ENCODE measurements at places on chromosomes 4 and X.

- no peak for DNase-seq
Observed at GRCh38 chr4:93092765-93093164, 735.8 kb upstream of the ATOH1 start.

GRCh38 chrX:40299641-40300046 is 201.9 kb upstream of the BCOR start:
- DNase-seq, result no peak

DNA sequence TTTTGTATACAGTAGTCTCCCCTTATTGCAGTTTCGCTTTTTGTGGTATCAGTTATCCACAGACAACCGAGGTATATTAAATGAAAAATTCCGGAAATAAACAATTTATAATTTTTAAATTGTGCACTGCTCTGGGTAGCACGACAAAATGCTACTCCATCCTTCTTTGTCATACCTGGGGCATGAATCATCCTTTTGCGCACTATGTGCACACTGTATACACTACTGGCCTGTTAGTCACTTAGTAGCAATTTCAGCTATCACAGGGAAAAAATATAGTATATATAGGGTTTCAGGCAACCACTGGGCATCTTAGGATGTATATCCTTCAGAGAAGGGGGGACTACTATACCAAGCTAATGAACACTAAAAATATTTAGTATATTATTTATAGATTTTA is 198.8 kb upstream of the FAT4 start:
- DNase-seq, result no peak

DNA sequence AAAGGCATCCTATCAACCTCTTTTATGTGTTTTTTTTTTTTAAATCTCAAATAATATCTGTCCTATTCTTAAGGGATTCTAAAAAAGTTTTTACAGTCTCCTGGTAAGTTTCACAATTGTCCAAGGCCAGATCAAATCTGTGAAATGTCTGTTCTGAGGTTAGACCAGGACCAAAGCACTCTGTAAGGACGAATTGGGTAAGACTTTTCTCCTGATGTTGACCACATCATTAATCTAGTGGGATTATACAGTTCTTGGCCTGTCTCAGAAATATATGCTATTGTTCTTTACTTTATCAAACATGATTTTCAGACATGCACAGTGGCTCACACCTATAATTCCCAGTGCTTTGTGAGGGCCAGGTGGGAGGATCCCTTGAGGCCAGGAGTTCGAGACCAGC is 45.8 kb upstream of the TMEM131L start:
- no peak for DNase-seq

DNA sequence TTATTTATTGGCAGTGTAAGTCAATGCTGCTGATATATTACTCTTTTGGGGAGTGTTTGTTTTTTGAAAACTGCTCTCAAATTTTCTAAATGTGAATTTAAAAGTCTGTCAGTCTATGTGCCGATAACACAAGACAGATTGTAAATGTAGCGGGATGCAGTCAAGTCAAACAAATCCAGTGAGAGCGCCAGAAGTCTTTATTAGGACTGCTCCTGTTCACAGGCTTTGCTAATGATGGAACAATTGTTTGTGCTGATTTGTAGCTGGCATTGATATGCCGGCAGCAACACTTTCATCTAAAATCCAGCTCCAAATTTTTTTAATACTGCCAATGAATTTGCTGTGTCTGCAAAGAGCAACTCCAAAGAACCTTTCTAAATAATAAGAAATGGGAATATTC is 78.7 kb upstream of the TET2 start:
- DNase-seq, result no peak

DNA sequence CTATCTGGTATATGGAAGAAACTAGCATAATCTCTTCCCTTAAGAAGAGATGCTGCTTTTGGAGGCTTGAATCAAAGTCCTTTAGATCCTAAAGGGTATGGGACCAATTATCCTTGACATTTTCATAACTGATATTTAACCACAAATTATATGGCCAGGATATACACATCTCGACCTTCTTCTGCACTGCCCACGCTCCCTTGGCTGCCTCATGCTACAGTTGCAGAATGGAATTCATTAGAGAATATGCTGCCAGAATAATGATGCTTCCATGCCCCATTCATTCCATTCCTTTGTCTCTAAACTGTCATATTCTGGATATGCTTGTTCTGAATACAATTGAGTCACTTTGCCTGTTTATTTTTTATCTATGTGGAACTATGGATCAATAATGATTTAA is 157.1 kb upstream of the PACRGL start:
- no peak for DNase-seq

DNA sequence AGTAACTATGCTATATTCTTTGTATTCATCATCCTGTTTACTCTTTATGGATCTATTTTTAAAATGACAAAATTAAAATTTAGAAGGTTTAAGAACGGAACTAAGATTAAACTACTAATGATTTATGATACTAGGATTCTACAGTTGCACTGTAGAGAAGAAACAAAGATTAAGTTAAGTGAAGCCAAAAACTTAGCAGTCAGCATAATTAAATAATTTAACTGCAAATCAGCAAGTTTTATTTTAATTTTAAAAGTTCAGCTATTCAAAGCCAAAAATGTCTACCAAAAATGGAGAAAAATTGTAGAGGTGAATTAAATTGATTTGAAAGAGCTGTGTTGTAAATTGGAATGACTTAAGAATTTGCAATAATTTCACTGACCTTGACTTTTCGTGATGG is 30.8 kb downstream of the NDST4 start:
- DNase-seq, result no peak

DNA sequence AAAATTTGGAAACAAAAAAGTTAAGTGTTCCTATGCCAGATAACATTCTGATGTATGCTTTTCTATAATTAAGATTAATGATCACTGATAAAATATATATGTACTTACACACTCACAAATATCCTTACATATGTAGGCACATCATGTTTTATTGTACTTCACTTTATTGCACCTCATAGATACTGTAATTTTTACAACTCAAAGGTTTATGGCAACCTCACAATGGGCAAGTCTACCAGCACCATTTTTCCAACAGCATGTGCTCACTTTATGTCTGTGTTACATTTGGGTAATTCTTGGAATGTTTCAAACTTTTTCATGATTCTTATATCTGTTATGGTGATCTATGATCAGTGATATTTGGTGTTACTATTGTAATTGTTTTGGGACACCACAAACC is 57.8 kb upstream of the GPRIN3 start:
- no peak for DNase-seq

GRCh38 chrX:145190801-145191389 is 56.4 kb upstream of the SPANXN1 start:
- no peak for DNase-seq

GRCh38 chr4:137213372-137214173 is 318.7 kb downstream of the PCDH18 start:
- DNase-seq, result no peak

GRCh38 chrX:20427173-20427770 is 160.6 kb upstream of the RPS6KA3 start:
- DNase-seq, result no peak

DNA sequence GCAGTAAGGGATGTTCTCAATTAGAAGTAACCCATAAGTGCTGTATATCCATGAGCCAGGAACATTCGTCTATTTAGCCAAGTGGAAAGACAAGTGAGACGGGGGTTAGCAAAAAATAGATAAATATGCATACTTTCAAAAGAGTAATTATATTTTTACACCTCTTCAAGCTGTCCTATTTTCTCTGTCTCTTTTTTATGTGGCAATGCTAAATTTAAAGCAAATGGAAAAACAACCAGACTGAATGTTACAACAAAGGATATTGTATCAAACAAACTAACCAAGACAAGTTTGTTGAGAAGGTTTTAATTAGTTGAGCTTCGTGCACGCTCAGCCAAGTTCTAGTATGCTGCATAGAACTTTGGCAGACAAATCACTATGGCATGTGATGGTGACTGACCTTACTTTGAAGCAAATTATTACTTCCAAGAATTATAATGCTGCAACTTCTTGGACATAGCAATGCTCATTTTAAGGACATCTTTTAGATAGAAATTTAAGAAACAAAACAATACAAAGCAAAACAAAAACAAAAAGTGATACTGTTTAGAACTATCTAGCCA is 61.4 kb upstream of the TMEM150C start:
- no peak for DNase-seq

All from activated T-cell treated with anti-CD3 and anti-CD28 coated beads, Interleukin-2, amount 50 U/mL, for 24 hours (primary cell).